Endothelial cell of umbilical vein (primary cell): ENCODE measurements at places on chromosomes 4 and X. TPM values are rescaled to one million over a fixed set of nuclear protein-coding genes. Genes with fewer than 3 reads are reported as not detected.

USP26 gene
- total RNA-seq = not detected in 2 replicates

ZNF280C gene
- 7.3 and 7.7 TPM in 2 replicates for total RNA-seq

SUPT20HL1 gene
- not detected in 2 replicates for total RNA-seq

OPRPN gene
- total RNA-seq = not detected in 2 replicates

FATE1 gene
- not detected in 2 replicates for total RNA-seq

CNGA2 gene
- not detected in 2 replicates for total RNA-seq

POU4F2 gene
- not detected in 2 replicates for total RNA-seq

TXK gene
- total RNA-seq = 0.58 and 0.97 TPM in 2 replicates

DIPK2B gene
- total RNA-seq = 74.8 and 106 TPM in 2 replicates

YTHDC1 gene
- total RNA-seq = 60.4 and 68.7 TPM in 2 replicates

CFI gene
- 17.9 and 21.4 TPM in 2 replicates for total RNA-seq

PAGE5 gene
- not detected in 2 replicates for total RNA-seq

HPSE gene
- 6.6 and 7.0 TPM in 2 replicates for total RNA-seq

NPFFR2 gene
- 0.23 TPM in 1 of 2 replicates, not detected in the other for total RNA-seq

ZXDA gene
- 5.0 and 5.4 TPM in 2 replicates for total RNA-seq

SOWAHD gene
- total RNA-seq = not detected in 2 replicates

PASD1 gene
- not detected in 2 replicates for total RNA-seq

HAND2 gene
- not detected in 2 replicates for total RNA-seq

C4orf33 gene
- 7.3 and 9.4 TPM in 2 replicates for total RNA-seq

SFRP2 gene
- not detected in 2 replicates for total RNA-seq

MAGEA2 gene
- total RNA-seq = not detected in 2 replicates

MAP9 gene
- total RNA-seq = 1.1 and 1.3 TPM in 2 replicates
